EH (cell line): ENCODE measurements at places on chromosomes 3 and 15.

DNA sequence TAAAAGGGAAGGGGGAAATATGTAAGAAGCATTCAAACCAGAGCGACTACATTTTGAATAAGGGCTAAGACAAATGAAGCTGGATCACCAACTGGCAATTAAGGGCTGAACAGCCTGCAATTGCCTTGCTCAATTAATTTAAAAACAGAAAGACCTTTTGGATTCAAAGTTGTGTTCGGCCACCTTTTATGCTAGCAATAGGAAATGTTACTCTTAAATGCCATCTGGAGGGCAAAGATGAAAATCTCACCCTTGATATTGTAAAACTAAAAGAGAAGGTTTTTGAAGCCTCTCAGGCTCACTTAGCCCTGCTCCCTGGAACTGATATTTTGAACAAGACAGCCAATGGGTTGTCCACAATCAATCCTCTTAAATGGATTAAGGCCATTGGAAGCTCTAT is 44.2 kb downstream of the ACAD9 start:
- DNase-seq, result no peak

DNA sequence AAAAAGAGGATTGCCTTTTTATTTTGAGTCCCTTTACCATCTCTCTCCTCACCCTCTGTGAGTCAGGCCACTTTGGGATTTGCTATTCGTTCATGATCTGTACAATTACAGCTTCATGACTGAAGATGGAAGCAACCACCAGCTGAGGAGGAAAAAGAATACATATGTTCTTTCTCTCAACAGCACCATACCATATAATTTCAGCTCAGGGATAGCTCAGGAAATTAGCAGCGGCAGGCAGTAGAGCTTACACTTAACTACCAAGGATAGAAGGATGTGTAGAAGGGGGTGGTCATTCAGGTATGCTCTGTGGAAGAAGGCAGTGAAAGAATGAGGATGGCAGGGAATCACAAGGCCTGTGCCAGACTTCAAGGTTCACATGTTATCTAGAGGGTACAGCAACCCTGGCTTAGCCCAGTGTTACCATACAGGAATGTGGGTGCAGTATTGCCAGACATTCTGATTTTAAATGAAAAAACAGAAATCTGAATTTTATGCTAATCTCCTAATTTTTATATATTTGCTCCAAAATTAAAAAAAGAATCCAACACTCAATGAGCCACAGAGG is 17.9 kb downstream of the PLS1 start:
- DNase-seq, result no peak

GRCh38 chr15:73375755-73376305 is 7.1 kb upstream of the HCN4 start:
- no peak for DNase-seq

- no peak for DNase-seq
These were observed 21.1 kb downstream of the OXNAD1 start for GRCh38 chr3:16286161-16286560.

DNA sequence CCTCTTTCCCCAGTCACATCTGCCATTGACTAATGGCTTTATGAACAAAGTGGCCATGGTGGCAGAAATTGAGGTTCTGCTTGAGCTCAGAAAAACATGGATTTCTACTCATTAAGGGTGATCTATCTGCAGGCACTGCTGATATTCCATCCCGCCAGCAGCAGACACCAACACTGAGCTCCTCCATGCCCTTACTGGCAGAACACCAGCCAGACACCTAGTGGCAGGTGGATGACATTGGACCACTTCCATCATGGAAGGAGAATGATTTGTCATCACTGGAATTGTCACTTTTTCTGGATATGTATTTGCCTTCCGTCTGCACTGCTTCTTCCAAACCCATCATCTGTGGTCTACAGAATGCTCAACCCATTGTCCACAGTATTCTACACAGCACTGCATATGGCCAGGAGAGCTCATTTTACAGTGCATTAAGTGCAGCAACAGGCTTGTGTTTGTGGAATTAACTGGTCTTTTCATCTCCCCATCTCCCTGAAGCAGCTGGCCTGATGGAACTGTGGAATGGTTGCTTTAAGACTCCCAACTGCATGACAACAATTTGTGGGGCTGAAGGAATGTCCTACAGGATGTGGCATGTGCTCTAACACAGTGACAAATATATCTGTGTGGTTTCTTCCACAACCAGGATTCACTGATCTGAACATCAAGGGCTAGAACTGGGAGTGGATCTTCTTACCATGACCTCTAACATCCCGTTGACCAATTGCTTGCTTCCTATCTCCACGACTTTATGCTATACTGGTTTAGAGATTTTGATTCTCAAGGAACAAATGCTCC is 103.4 kb downstream of the WNT7A start:
- no peak for DNase-seq

- peak; percentile 92 for DNase-seq
These were observed 95.8 kb upstream of the ABHD17C start for GRCh38 chr15:80599359-80599758.

GRCh38 chr3:185029086-185029485 is 123.8 kb downstream of the C3orf70 start:
- DNase-seq, result no peak

DNA sequence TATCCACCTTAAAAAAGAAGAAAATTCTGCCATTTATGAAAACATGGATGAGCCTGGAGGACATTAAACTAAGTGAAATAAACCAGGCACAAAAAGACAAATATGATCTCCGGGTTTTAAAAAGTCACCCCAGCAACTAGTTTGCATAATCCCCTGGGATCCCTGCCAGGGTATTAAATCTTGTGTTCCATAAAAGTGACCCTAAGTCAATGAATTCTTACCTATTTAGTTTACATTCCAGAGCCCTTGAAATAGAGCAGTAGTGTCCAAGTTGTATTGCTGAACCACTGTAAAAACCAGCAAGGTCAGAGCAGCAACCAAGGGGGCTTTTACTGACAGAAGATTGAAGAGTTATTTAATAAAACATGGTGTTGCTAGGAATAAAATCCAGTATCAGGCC is 716.8 kb upstream of the BCHE start:
- no peak for DNase-seq

GRCh38 chr15:73227433-73228056 is 141.2 kb downstream of the HCN4 start:
- no peak for DNase-seq

DNA sequence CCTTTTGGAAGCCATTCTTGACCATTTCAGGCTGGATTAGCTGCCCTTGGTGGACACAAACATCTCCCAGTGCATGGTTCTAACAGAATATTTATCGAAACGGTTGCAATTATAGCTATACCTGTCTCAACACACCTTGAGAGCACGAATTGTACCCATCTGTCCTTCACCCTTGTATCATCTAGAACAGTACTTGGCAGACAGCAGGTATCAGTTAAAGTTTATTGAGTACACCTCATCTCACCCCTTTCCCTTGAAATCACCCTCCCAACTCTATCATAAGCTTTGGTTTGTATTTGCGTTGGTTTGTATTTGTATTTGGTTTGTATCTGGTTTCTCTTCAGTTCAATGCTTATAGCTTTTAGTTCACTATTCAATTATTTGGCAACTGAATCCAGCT is 12.4 kb downstream of the TSPAN3 start:
- no peak for DNase-seq

DNA sequence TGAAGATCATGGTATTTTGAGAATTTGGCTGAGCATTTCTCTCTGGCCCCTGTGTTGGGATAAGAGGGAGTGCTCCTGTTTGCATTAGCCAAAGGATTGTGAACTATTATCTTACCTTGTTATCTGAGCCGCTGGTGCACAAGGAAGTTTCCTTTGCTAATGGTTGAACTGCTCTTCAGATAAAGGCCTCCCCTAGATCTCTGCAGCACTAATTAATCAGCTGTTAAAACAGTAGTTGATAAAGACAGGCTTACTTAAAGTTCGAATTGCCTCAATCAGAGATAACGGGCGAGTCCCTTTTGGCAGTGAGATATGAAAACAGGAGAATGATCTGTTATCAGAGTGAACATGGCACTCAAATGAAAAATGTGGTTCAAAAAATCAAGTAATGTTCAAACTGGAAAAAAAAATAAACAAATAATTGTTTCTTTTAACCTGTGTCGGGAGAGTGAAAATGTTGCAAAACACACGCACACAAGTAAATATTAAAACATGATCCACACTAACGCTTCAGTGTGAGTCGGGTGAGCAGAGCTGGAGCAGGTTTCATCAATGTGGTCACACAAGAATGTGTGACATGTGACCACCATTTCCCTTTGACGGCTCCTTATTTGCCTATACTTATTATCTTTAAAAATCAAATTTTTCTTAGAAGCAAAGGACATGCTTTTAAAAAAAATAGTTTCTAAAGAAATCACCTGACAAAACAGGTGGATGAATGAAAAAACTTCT is 469.1 kb downstream of the SOX2 start:
- no peak for DNase-seq

GRCh38 chr3:32420126-32421038 is 28.7 kb downstream of the CMTM7 start:
- DNase-seq, result peak; percentile 55
